ENCODE measurements at places on chromosomes 5 and 9. TPM values are rescaled to one million over a fixed set of nuclear protein-coding genes. Genes with fewer than 3 reads are reported as not detected.

GRCh38 chr5:151107738-151108520 is 27.1 kb upstream of the TNIP1 start:
- H3K4me1 ChIP-seq = no peaks in the 10 kb centered on the region
- no peak for DNase-seq

- no peaks in the 10 kb centered on the region for H3K4me1 ChIP-seq
- H3K4me3 ChIP-seq = no peak overlapping the region
- DNase-seq = no peak
- peaks cover 2% of the 10 kb centered on the region for H3K36me3 ChIP-seq
- H3K27ac ChIP-seq = no peak overlapping the region
- H3K27me3 ChIP-seq = no peaks in the 10 kb centered on the region
These were observed 143.0 kb downstream of the XRCC4 start for GRCh38 chr5:83220331-83220730.

- no peak overlapping the region for H3K27ac ChIP-seq
- no peaks in the 10 kb centered on the region for H3K36me3 ChIP-seq
- no peak overlapping the region for H3K4me3 ChIP-seq
- no peak for DNase-seq
- peaks cover 7% of the 10 kb centered on the region for H3K4me1 ChIP-seq
These were observed 16.7 kb downstream of the CORO2A start for GRCh38 chr9:98175762-98176161.

DNA sequence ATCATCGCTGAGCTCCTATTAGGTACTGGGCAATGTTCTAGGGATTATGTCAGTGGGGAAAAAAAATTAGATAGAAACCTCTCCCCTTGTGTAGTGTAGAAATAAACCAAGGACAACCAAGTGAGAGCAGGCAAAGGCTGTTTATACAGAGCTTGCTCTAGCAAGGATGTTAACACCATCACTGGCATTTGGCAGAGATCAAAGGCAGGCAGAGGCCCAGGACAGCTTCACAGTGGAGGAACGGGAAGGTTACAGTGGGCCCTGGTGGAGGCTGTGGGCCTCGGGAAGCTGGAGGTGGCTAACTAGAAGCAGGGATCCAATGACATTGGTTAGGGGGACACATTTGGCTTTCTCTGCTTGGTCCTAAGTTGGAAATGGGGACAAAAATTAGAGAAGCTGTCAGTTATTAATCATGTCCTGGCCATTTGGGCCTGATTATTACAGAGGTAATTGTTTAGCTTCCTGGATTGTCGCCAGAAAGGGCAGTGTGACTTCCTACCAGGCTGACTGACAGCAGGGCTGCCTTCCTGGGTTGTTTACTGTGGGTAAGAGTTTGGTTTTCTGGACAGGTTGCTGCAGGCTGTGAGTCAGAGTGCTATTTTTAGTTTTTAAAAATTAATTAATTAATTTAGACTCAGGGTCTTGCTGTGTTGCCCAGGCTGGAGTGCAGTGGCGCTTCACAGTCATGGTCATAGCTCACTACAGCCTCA is 259.3 kb downstream of the ROR2 start:
- peaks cover 7% of the 10 kb centered on the region for H3K4me1 ChIP-seq
- DNase-seq = no peak
- no peak overlapping the region for H3K27ac ChIP-seq

- no peak for DNase-seq
- no peaks in the 10 kb centered on the region for H3K27me3 ChIP-seq
- H3K4me3 ChIP-seq = no peak overlapping the region
- H3K27ac ChIP-seq = no peak overlapping the region
- H3K36me3 ChIP-seq = peaks cover 10% of the 10 kb centered on the region
These were observed 371.2 kb downstream of the PDE4D start for GRCh38 chr5:59522201-59522831.

DNA sequence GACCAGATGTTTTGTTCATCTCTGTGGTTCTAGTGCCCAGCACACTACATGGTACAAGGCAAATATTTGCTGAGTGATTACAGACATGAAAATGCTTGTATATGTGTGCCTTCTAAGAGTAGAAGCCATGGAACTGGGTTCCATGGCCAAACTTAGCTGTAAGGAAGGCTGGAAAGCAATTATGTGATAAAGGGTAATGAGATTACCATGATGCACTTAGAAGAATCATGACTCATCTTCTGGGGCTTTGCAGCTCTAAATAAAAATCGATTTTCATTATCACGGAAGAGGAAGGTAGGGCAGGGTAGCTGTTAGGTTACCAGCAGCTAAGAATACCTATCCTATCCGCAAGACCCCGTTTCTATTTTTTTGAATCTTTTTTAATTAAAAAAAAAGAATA is 28.0 kb downstream of the RFK start:
- no peaks in the 10 kb centered on the region for H3K27me3 ChIP-seq
- no peak for DNase-seq
- H3K4me1 ChIP-seq = peaks cover 3% of the 10 kb centered on the region
- no peak overlapping the region for H3K27ac ChIP-seq
- no peaks in the 10 kb centered on the region for H3K36me3 ChIP-seq

GRCh38 chr5:170223360-170223759 is 9.4 kb upstream of the C5orf58 start:
- no peaks in the 10 kb centered on the region for H3K36me3 ChIP-seq
- no peak overlapping the region for H3K27ac ChIP-seq
- no peak for DNase-seq
- no peaks in the 10 kb centered on the region for H3K4me1 ChIP-seq
- 0 out of 2 replicates have a peak, but pooled peaks cover 2% of the 10 kb centered on the region for H3K27me3 ChIP-seq
- no peak overlapping the region for H3K4me3 ChIP-seq

DNA sequence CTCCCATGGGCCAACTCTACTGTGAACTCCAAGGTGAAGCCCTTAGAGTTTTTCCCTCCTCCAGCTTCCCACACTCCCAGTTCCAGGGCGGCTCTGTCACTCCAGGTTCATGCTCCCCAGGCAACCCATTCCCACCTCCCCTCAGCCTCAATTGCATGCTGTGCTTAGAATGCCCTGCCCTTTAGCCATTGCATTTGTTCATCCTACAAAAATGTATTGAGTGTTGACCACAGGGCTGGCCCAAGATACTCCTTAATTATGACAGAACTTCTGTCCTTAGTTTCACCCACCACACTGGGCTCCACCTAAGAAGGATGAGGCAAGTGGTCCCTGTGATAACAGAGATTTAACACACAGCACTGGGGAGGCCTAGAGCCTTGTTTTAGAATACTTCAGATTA is 236.1 kb downstream of the ADAMTSL1 start:
- no peak overlapping the region for H3K27ac ChIP-seq
- no peaks in the 10 kb centered on the region for H3K4me1 ChIP-seq
- H3K4me3 ChIP-seq = no peak overlapping the region
- DNase-seq = no peak

DNA sequence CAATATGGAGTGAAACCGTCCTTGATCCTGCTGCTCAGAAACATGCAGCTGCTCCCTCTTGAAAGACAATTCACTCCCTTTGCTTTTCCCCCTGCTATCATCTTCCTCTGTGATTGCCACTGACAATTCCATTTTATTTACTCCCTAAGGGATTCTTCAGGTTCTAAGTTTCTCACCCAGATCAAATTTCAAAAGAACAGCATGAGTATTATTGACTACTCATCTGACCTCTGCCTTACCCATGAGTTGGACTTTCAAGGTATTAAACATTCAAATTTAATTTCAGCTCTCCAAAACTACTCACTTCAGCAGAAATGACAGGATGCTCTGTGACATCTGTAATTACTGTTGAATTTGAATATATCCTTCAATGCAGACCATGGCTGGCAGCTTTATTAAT is 236.5 kb upstream of the HAPLN1 start:
- DNase-seq = no peak
- H3K36me3 ChIP-seq = no peaks in the 10 kb centered on the region
- no peaks in the 10 kb centered on the region for H3K4me1 ChIP-seq

GRCh38 chr5:120803282-120803681 is 339.2 kb downstream of the PRR16 start:
- H3K27ac ChIP-seq = no peak overlapping the region
- H3K36me3 ChIP-seq = peaks cover 2% of the 10 kb centered on the region
- DNase-seq = no peak
- no peak overlapping the region for H3K4me3 ChIP-seq
- peaks cover 9% of the 10 kb centered on the region for H3K4me1 ChIP-seq

GRCh38 chr9:23606107-23606506 is 219.9 kb downstream of the ELAVL2 start:
- no peak overlapping the region for H3K4me3 ChIP-seq
- H3K27me3 ChIP-seq = no peaks in the 10 kb centered on the region
- peaks cover 8% of the 10 kb centered on the region for H3K36me3 ChIP-seq

- H3K27me3 ChIP-seq = no peaks in the 10 kb centered on the region
- H3K27ac ChIP-seq = no peak overlapping the region
- H3K36me3 ChIP-seq = peaks cover 5% of the 10 kb centered on the region
These were observed 138.3 kb downstream of the BASP1 start for GRCh38 chr5:17355586-17356346.

Gene NUTM2G
- 0.57 TPM for total RNA-seq

Gene NMUR2
- not detected for total RNA-seq

Gene ELOVL7
- 2.5 TPM for total RNA-seq

Gene PRDM9
- total RNA-seq = not detected

Gene SLC6A7
- not detected for total RNA-seq

Measured in H9 (cell line).